ENCODE measurements at places on chromosomes 12 and 14.

DNA sequence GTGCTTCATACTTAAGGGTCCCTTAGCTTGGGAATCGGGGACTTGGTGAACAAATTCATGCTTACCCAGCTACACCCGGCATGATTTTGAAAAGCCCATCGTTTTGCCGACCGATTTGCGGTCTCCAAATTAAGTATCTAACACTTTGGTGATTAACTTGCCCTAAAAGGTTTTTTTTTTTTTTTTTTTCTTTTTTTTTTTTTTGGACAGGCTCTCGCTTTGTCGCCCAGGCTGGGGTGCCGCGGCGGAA is 843 bp upstream of the HSP90AA1 start:
- no peak for DNase-seq

DNA sequence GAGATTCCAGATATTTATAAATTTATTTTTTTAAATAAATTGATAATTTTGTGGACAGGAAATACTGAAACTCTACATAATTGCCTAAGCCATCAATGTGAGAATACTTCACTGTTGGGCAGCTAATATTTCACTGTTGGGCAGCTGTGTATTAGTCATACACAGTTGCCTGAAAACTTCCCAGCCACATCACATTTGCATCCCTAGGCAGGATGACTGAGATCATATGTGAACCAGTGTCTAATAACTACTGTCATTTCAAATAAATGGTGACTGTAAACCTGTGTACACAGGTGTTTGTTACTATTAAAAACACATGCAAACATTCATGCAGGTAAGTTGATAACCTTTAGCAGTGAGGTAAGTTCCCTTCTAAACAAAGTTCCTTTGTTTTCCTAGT is 43.9 kb downstream of the TMTC3 start:
- DNase-seq, result no peak

DNA sequence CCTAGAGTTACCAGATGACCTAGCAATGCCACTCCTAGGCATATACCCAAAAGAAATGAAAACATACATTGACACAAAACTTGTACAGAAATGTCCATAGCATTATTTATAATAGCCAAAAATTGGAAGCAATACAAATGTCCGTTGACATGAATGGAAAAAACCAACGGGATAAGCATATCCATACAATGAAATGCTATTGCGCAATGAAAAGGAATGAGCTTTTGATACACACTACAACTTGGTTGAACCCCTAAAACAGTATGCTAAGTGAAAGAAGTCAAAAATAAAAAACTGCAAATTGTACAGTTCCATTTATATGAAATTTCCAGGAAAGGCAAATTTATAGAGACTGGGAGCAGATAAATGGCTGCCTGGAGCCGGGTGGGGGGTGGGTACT is 90.6 kb upstream of the G2E3 start:
- DNase-seq, result no peak

DNA sequence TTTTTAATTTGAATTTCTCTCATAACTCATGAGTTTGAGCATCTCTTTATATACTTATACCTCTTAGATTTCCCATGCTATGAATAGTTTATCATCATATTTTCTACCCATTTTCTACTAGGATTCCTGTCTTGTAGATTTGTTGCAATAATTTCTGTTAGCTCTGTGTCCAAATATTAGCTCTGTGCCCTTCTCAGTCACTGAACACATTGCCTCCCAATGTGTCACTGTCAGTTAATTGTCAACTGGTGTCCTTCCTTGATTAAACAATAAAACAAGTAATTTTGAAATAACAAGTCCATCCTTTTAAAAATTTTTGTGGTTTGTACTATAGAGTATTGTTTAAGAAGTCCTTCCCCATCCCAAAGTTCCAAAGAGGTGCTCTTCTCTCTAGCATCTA is 4.2 kb upstream of the PAH start:
- DNase-seq, result no peak

- DNase-seq, result no peak
Measured at GRCh38 chr12:49276304-49277290, 11.7 kb downstream of the TUBA1C start.

DNA sequence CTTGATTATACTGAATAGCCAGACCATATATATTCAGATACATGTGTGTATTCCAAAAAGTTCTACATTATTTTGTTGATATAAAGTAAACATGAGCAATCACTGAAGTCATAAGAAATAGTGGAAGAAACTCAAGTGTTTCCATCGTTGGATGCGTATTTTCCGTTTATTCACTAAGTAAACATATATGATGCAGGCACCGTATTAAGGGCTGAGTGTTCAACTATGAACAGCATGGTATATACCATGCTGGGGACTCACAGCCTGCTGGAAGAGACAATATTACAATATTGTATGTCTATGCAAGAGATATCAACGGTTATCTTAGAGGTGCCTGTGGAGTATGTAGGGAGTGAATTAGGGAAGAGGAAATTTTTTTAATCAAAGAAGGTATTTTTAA is 1.2 kb downstream of the PYROXD1 start:
- DNase-seq, result no peak

DNA sequence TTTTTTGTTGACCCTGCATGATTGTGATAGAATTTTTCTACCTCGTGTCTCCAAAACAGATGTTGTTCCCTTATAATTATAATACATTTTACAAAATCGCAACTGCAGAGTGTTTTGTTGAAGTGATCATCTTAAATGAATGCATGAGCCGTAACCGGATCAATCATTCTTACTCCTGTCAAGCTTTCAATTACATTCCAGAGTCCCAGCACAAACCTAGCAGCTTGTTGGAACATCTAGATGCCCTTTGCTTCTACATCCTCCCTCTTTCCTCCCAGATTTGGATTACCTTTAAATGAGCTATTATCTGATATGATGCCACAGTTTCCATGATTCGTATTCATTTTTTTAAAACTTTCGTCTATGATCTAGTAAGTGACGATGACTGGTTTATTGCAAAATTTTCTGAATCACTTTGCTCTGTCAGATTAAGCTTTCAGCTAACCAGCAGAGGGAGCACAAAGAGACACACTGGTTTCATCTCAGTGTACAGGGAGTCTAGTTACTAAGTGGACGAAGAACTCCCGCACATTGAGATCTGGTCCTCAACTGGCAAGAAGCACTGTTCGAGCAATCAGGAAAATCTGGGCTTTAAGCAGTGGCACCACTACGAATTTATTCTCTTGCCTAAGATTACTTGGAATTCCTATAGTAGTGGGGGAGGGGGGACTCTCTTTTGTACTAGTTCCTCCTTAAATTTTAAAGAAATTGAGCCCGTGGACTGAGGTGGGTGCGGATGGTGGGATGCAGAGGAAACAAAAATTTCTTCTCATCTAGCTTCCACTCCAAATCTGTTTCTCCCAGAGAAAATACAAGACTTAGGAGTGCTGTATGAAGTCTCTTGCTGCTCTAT is 40.9 kb downstream of the TSHR start:
- peak; percentile 56 for DNase-seq

DNA sequence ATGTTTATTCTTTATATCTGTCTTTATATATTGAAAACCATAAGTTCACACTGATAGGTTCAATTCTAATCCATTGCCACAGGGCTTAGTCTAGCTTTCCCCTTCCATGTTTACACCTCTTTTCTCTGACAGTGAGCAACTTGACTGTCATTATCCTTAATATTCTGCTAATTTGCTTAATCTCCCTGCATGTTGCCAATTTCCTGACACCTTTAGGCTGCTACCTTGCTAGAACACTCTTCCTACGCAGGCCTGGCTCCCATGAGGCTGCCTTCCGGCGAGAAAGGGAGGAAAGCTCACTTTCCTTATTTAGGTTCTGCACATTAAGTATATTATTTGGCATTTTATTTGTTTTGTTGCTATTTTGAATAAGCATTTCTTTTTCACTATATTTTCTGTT is 12.8 kb upstream of the FRS2 start:
- no peak for DNase-seq

GRCh38 chr12:53096089-53096741 is 1.3 kb upstream of the IGFBP6 start:
- no peak for DNase-seq

- DNase-seq, result no peak
Measured at GRCh38 chr14:103071544-103072251, 12.3 kb upstream of the LBHD2 start.

- no peak for DNase-seq
Measured at GRCh38 chr12:95553197-95553943, 2.1 kb upstream of the USP44 start.

- no peak for DNase-seq
Measured at GRCh38 chr12:102891756-102892155, 25.3 kb downstream of the PAH start.

GRCh38 chr12:49970658-49971057 is 2.1 kb upstream of the AQP6 start:
- DNase-seq, result no peak

DNA sequence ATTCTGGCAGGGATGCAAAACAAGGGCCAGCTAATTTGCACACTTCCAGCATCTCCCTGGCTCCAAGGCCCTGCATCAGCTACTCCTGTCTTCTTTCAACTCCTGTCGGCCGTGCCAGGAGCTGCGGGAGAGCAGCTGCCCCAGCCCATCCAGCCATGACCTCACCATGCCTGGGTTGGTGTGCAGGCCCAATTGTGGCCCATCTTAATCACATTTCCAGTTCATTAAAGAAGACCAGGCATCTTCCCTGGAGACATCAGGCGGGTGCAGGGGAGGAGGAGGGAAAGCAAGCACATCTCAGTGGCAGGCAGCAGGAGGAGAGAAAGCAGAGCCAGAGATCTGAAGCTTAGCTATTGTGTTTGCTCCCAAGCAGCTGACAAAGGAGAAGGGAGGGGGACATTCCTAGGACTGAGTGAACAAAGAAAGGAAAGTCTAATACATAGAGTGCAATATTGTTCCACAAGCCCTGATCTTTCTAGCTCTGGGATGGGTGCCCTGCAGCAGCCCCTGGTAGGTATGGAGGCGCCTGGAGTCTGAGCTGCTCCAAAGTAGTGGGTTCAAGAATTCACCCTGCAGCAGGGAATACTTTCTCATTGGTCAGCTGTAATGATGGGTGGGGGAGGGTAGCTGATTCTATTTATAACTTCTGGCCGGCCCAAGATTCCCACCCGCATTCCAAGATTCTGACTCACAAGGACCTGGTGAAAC is 40.1 kb downstream of the VWF start:
- no peak for DNase-seq

- DNase-seq, result no peak
Measured at GRCh38 chr12:27221625-27222387, 22.3 kb upstream of the STK38L start.

DNA sequence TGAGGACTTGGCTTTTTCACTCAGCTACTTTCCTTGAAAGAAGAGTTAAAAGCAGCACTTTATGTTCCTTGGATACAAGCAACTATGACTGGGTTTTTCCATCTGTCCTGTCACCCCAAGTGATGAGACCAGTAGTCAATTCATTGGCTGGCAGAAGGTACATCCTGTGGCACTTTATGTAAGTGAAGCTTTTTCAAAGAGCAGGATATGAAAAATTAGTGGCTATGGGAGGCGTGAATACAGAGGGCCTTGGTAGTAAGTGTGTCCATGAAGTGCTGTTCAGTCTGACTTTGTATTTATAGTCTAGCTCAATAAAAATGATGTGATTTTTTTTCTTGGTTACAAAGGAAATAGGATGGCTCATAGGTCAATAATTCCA is 68.8 kb downstream of the DRAM1 start:
- no peak for DNase-seq

DNA sequence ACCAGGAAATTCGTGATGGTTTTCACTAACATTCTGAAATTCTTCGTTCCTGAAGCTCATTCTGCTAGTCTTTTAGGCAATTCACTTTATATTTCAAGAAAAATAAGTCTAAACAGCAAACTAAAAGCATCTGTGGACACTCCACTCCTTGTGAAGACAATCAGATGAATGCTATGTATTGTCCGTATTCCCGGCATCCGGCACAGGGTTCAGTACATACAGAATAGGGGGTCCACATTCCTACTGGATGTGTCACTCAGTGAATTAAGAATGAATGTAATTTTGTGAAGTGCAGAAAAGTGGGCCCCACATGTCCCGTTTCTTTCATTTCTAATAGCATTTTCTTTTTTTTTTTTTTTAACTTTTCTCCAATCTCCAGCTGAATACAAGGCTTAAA is 241.3 kb downstream of the GRIN2B start:
- no peak for DNase-seq

GRCh38 chr12:111664499-111664898 is 21.3 kb downstream of the BRAP start:
- DNase-seq, result no peak

- DNase-seq, result no peak
Measured at GRCh38 chr14:99874306-99874705, 81.1 kb downstream of the EML1 start.

- no peak for DNase-seq
Measured at GRCh38 chr12:65526311-65526710, 247.8 kb downstream of the MSRB3 start.

- DNase-seq, result no peak
Measured at GRCh38 chr14:72830356-72830755, 63.5 kb downstream of the DPF3 start.

- DNase-seq, result peak; percentile 46
Measured at GRCh38 chr12:59808317-59808910, 212.6 kb downstream of the SLC16A7 start.

DNA sequence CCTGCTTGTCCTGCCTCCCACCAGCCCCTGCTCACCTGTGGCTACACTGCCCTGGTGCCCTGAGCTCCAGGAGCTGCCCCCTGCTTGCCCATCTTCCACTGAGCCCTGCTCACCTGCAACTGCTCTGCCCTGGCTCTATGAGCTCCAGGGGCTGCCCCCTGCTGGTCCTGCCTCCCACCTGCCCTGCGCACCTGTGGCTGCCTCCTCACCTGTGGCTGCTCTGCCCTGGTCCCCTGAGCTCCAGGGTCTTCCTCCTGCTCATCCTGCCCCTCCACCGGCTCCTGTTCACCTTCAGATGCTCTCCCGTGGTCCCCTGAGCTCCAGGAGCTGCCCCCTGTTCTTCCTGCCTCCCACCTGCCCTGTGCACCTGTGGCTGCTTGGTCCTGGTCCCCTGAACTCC is 247.6 kb downstream of the TMEM121 start:
- DNase-seq, result no peak

DNA sequence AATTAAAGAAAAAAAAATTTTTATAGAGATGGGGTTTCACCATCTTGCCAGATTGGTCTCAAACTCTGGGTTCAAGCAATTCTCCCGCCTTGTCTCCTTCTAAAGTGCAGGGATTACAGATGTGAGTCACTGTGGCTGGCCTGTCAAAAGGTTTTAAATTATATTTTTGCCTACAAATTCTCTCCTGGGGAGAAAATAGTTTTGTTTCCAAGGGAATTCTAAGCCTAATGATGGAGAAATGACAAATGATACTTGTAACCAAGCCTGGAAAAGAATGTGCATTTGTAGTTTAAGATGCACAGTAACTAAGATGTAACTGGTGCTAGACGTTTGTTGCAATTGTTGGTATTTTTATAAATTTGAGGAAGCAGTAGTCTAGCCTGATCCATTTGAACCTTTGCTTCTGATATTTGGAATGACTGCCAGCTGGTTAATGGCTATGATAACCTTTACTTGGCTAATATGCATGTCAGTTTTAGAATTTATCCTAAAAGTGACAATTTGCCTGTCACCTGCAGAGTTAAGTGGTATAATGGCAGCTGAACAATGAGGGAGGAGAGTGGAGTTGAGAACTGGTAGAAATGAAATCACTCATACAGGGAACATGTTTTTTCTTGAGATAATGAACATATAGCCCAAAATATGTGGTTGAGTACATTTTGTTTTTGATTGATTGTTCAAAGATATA is 148.0 kb downstream of the FUT8 start:
- no peak for DNase-seq

Measured in CD4-positive, alpha-beta T cell treated with Interleukin-2 at 100 ng/mL for 4 hours (primary cell).